ENCODE measurements at places on chromosomes 16 and 17. TPM values are rescaled to one million over a fixed set of nuclear protein-coding genes. Genes with fewer than 3 reads are reported as not detected.

Gene CD300LB
- not detected for total RNA-seq

DNA sequence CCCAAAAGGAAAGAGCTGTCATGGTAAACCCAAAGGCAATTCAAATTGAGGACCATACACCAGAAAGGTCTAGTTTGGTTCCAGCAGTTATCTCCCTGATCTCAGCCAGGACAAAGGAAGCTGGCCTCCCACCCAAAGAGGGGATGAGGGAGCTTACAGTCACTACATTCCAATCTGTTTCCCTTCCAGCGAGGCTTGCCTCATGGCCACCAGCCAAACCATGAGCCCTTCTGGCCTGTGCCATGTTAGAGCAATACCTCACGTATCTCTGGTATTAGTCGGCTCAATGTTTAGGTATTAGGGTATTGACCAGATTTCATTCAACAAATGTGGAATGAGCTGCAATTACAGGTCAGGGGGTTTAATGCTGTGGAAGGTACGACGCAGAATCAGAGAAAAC, 8.4 kb downstream of the NDUFAB1 start:
- no peak for DNase-seq

Gene NOXO1
- 0.48 TPM for total RNA-seq

DNA sequence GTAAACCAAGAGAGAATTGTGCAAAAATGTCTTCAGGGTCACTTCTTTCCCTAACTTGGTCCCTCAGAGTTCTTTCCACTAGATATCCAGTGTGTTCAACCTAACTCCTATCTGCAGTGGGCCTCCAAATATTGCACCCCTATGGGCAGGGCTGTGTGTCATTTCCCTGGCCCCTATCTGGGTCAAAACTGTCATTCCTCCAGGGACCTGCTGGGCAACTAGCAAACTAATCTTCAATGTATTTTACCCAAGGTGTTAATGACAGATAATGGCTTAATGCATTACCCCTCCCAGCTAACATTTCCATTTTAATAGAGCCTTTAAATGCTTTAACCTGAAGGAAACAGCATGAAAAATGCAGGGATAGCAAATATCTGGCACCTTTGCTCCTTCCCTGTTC, 25.8 kb upstream of the SKAP1 start:
- no peak for DNase-seq

- DNase-seq, result no peak
Measured at GRCh38 chr17:80261895-80262279, 1.2 kb downstream of the RNF213 start.

- peak; percentile 31 for DNase-seq
Measured at GRCh38 chr17:2101448-2102257, 46.8 kb downstream of the HIC1 start.
